ENCODE measurements at places on chromosomes 1 and 21. TPM values are rescaled to one million over a fixed set of nuclear protein-coding genes. Genes with fewer than 3 reads are reported as not detected.

DNA sequence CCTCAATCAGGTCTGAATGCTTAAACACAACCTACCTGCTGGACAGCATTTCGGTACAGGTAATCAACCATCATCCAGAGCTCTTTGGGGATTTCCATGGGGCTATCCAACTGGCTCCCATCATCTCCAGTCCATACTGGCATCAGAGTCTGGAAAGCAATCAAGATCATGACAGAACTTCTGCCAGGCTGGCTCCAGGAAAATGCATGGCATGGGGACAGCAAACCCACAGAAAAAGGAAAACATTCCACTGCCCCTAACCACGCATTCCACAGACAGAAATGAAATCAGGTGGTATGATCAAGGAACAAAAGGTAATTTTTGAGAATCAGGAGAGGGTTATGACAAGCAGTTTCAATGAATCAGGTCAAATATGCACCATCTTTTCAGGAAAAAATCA, 9.1 kb upstream of the MTF1 start:
- no peak for DNase-seq

- no peak for DNase-seq
Measured at GRCh38 chr1:107664982-107665925, 299.7 kb downstream of the VAV3 start.

DNA sequence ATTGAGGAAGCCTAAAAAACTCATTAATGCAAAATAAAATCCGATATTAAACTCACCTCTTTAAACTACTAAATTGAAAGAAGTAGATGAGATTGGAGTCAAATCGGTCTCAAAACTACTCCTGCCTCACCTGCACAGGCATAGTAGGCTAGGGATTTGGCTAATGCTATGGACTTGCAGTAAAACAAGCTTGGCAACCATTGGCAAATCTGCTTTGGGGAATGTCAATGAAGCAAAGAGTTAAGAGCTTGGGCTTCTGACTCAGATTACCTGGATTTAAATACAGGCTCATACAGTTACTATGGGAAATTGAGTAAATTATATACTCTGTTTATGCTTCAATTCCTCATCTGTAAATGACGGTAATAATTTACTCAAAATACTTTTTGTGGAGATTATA, 111.4 kb downstream of the TTLL7 start:
- DNase-seq = no peak

- peak; percentile 73 for DNase-seq
Measured at GRCh38 chr1:78045926-78046778, at the start of gene GIPC2. TSS of gene GIPC2 (plus strand) at chr1:78045966. CDS start at chr1:78046095, 129 bp downstream.

DNA sequence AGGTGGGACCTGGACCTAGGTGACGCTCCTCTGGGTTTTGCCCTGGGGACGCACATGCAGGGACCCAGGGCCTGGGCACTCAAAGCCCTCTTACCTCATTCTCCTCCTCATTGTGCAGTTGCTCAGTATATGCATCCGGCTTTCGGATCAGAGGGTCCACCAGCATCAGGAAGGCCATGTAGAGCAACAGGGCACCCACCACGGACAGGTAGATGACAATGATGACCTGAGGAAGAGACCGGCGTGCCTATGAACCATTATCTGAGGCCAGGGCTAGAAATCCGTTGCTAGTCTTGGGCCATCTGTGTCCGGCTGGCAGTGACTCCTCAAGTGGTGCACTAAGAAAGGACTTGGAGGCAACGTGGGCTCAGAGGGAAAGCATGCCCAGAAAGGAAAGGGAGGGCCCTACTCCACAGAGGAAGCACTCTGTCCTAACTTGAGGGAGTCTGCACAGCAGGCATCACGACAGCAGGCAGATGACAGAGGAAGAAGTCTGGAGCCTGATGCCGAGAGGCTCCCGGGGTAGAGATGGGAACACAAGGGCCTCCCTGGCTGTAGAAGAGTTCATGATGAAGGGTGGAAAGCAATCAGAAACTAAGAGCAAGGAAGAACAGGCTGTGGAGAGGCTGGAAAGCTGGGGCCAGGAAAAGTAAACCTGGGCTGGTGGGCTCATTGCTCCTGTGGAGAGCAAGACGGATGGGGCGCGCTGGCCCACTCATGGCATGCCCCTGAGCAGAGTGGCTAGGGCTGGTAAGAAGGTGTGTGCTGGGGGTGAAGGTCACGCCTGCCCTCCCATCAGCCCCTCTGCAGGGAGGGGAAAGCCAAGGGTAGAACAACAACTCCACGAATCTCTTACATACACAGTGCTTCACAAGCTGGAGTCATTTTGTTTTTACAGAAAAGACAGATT, 10.3 kb downstream of the TMEM9 start:
- no peak for DNase-seq

Gene WNT9A
- not detected for total RNA-seq

GRCh38 chr21:39927304-39927886, 60.2 kb downstream of the PCP4 start:
- no peak for DNase-seq

Gene KMO
- total RNA-seq = not detected

Gene RIMS3
- total RNA-seq = not detected

DNA sequence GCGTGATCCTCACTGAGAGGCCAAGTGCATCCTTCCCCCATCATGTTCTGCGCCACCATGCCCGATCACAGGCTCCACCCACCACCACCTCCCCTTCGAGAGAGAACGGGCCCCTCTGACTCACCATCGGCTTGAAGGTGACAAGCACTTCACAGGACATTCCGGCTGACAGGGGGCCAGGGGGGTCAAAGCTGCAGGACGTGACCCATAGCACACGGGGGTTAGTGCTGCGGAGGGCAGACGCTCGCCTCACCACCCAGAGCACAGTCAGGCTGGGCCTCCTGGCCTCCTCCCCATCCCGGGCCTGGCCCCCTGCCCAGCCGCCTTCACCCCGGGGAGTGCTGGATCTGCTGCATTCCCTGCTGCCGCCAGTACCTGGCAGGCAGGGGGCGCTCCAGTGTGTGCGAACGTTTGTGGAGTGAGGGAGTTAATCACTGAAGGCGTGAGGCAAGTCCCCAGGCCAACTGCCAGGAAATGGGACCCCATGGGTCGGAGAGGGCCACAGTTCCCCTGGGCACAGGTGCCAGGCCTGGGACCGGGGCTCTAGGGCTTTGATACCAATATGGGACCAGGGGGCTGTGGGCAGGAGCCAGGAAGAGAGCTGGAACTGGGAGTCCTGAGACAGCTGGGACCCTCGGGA, 40.9 kb upstream of the TMEM52 start:
- DNase-seq = peak; percentile 85

DNA sequence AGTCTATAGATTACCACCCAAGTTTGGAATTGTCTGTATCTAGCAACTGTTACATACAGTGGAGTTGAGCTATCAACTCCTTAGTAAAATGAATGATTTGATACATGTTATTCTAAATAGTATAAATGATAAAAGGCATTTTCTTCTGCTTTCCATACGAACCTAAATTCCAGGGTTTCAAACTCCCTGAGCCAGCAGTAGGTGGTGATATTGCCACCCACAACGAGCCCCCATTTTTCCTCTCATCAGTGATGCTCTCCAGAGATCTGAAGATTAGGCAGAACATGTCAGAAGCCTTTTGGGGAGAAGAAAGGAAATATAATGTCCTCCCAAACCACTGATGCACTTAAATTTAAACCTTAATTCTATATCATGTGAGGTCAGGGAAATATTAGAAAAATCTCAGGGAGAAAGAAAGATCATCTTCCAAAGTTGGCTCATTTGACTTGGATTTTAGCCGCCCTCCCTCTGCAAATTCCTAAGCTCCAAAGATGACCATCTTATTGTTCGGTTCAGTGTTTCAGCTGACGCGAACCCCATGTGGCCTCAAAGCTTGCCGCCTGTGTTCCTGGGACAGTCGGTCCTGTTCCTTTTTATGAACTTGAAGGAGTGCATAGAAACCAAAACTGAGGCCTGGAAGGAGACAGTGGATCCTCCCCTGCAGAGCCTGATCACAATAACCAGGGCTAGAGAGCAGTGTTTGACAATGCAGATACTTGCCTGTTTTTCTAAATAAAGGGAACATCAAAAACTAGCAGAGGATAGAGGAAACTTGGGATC, 2.3 kb downstream of the EVA1C start:
- DNase-seq = peak; percentile 31

Gene PADI4
- not detected for total RNA-seq

- DNase-seq = no peak
Measured at GRCh38 chr1:8323706-8324105, 5.8 kb downstream of the SLC45A1 start.

DNA sequence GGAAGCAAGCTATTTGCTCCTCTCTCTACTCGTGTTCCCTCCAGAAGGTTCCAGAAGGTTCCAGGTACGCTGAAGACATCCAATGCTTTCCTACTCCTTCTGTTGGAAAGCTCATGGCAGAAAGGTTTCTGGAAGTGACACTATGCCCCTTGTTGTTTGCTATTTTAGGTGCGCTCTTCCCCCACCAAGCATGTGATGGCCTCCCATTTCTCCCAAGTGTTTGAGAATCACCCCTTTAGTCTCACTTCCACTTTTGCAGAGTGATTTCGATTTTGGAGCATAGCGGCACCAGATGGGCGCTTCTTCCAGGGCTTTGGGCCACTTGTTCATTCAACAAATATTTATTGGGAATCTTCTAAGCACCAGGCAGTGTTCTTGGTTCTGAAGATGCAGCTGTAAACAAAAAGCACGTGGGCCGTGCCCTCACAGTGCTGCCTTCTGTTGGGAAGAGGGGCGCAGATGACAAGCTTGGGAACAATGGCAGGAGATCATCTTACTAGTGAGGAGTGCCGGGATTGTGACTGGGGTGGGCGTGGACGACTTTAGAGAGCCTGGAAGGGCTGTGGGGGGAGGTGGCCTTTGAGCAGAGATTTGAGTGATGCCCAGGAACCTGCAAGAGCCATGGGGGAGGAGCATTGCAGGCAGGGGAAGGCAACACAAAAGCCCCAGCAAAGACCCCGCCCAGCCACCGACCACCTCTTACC, 43.0 kb upstream of the TARDBP start:
- DNase-seq = no peak

Gene DNAJC11
- total RNA-seq = 48.2 TPM

DNA sequence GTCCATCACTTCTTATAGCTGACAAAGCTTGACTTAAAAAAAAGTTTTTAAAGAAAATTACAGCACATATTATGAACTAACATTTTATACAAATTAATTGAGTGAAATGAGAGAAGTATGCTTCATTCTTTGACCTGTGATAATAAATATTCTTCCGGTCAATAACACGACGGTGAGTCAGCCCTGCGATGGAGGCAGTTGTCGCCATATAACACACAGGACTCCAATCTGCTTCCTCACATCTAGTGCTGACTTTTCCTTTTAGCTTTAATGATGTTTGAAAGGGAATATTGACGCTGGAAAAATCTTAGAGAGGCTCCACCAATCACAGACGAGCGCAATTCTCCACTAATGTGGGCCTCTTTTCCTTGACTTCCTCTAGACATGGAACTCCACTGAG, 166.9 kb upstream of the C1orf21 start:
- DNase-seq = no peak

- no peak for DNase-seq
Measured at GRCh38 chr1:1599030-1599934, 653 bp downstream of the FNDC10 start.

GRCh38 chr1:28370239-28371009, 884 bp downstream of the PHACTR4 start:
- peak; percentile 33 for DNase-seq

DNA sequence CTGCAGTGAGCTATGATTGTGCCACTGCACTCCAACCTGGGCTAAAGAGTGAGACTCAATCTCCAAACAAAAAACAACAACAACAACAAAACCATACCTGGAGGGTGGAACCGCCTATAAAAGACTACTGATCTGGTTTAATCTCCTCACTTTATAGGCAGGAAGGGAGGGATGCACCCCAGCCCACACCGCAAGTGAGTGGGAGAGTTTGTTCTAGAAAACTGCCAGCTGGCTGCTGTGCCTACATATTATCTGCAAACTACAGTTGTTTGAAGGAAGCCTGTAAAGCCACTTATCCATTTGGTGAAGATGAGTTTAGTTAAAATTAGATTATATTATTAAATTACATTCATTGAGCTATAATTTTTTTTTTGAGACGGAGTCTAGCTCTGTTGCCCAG, 9.1 kb upstream of the SRSF10 start:
- DNase-seq = no peak

GRCh38 chr1:36177589-36178431, 21.9 kb downstream of the MAP7D1 start:
- DNase-seq = no peak

- no peak for DNase-seq
Measured at GRCh38 chr1:216306830-216307229, 116.4 kb downstream of the USH2A start.

Gene XKR8
- 3.1 TPM for total RNA-seq

- no peak for DNase-seq
Measured at GRCh38 chr1:61313906-61314422, 231.6 kb downstream of the NFIA start.

- no peak for DNase-seq
Measured at GRCh38 chr21:34706337-34706736, 37.5 kb downstream of the CLIC6 start.

Gene SPATA46
- total RNA-seq = not detected

- DNase-seq = no peak
Measured at GRCh38 chr1:41414716-41415306, 53.6 kb downstream of the FOXO6 start.

DNA sequence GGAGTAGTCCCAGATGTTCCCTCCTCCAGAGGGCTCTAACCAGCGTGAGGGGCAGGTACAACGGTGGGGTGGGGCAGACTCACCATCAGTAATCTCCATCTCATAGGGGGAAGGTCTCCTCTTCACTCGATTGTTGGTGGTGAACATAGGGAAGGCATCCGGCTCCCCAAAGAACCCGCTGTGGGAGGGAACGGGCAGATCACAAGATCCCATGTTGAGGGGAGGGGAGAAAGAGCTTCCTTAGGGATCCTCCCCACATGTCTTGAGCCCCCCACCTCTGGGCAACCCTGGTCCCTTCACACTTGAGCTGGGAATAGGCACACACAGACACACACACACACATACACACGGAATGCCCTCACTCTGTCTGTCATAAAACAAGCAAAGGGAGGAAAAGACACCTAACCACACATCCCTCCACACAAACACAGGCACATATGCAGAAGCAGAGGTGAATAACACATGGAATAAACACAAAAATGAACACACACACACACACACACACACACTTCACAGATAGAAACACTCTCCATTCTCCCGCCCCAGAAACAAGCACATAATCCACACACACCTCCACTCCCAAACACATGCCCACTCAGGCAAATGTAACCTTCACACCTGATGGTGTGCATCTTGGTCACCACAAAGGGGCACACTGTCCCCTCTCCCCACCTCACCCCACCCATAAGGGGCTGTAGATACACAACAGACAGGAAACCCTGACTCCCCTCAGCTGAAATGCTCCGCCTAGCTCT, 7.9 kb downstream of the TAL1 start:
- DNase-seq = no peak

DNA sequence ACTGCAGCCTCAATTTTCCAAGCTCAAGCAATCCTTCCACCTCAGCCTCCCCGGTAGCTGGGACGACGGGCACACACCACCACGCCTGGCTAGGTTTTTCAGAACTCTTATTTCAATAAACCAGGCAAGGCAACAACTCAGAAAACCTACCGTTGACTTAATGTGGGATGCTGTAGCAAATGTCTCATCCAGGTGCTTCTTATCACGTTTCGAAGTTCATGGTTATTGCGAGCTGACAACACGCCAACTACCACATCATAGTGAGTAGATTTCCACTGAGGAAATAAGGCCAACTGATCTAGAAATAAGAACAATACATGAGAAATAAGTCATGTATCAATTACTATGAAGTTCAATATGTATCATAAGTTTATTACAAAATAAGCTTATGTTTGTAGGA, 9.7 kb downstream of the B3GALNT2 start:
- DNase-seq = no peak
